ENCODE measurements at places on chromosomes 12 and 14.

- no peak for DNase-seq
Observed at GRCh38 chr14:53842938-53843337, 113.7 kb downstream of the BMP4 start.

GRCh38 chr12:1880153-1880845 lies 38.2 kb downstream of the CACNA2D4 start:
- DNase-seq, result no peak

DNA sequence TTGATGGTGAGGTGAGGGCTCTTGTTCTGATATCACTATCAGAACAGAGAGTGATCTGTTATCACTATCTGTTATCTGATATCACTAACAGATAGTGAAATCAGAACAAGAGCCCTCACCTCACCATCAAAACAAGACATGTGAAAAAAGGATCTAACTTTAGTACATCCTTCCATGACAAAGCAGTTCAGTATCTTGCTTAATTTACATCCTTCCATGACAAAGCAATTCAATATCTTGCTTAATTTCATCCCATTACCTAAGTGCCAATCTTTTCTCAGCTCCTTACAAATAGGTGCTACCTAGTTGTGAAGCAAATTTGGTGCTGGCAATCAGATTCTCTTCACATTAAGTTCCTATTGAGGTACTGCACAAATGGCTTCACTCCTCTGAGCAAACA lies 1865.6 kb upstream of the FLRT2 start:
- no peak for DNase-seq

GRCh38 chr14:37870170-37870569 lies 274.7 kb downstream of the TTC6 start:
- DNase-seq, result no peak

DNA sequence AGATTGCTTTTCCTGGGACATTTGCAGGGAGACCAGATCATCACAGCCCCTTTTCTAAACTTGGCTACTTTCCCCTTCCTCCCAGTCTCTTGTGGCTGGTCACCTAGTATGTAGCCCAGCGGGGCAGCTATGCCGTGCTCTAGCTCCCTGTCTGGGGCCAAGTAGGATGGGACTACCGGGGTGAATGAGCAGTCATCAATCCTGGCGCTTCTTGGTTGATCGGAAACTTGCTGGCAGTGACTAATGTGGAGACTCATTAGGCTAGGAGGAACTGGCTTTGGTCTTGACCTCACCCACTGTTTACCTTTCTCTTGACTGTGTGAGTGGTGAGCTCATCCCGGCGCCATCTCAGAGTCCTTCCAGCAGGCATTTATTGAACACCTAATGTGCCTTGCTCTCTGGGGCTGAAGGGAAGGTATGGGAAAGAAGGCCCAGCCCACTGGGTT lies 15.9 kb downstream of the PLEKHG3 start:
- peak; percentile 77 for DNase-seq

- DNase-seq, result no peak
Observed at GRCh38 chr12:51911788-51912711, 4.7 kb downstream of the ACVRL1 start.

DNA sequence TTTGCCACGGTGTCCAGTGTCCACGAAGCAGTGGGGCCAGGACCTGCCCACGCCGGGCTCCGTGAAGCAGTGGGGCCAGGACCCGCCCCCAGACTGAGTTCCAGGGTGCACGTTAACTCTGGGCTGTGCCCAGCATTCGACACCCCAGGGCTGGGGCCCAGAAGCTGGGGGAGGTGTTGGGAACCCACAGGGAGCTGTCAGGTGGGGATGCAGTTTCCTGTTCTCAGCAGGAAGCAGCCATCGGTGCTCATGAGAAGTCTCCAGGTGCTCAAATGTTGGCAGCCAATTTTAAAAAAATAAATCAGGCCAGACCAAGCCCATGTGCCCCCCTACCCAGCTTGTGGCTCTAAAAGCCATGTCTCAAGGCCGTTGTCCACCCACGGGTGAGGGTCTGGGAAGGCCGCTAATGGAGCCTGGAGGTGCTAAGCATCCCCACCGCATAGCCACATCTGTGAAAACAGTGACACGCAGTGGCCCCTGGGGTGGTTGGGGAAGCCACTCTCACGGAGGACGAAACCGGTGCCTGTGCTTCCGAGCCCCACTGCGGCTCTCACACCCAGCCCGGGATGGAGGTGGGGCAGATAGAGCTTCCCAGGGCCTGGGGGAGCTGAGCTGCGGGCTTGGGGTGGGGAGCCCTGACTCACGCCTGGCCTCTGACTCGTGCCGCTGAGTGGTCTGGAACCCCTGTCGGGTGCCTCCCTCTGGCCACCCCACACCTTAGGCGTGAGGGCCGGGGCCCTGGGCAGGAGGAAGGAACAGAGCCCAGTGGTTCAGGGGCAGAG lies 53.5 kb downstream of the FBRSL1 start:
- DNase-seq, result no peak

GRCh38 chr14:76876076-76876475 lies 49.9 kb downstream of the LRRC74A start:
- peak; percentile 26 for DNase-seq

DNA sequence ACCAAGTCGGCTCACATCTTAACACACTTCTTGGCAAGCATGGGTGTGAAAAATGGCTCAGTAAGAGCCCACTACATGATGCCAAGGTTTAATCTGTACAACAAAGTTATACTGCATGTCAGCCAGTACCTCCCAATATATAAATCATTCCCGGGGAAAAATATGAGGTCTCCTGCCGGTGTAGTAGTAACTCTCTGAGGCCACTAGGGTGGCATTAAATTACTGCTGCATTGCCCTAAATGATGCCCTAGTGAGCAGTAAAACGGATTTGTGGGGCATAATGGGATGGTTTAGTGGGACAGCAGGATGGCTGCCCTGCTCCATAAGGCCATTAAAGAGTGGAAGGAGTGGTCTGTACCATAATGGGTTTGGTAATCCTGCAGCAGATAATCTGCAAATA lies 267.7 kb downstream of the MED13L start:
- no peak for DNase-seq

DNA sequence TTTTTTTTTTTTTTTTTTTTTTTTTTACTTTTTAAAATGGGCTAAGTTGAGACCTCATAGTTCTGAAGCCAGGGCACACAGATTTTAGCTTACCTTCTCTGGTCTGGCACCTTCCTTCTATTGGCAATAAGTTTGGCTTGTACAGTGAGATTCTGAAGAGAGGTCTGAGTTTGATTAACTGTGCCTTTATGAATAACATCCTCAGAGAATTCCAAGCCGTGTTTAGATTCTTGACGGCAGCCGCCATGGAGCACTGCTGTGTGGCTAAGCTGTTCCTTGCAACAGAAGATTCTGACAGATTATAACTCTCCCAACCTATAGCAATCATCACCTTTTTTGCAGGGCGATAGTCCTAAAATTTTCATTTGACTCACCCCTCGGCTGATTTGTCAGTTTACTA lies 354.9 kb upstream of the FAR2 start:
- no peak for DNase-seq

DNA sequence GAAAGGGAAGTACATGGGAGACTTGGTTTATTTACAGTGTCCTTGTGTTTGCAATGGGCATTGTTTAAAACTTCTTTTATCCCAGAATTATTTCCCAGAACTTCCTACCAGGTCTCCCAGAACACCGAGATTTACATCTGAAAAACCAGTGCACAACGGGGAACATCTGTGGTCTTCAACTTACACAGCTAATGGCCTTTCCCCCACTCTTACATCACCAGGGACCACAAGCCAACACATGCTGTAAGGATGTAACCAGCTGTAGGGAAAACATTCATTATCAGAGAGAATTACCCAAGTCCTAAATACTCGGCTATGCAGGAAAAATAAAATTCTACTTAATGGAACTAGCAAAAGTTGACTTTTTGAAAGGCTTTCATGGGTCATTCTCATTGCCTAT lies 267.6 kb downstream of the DUSP6 start:
- DNase-seq, result no peak

DNA sequence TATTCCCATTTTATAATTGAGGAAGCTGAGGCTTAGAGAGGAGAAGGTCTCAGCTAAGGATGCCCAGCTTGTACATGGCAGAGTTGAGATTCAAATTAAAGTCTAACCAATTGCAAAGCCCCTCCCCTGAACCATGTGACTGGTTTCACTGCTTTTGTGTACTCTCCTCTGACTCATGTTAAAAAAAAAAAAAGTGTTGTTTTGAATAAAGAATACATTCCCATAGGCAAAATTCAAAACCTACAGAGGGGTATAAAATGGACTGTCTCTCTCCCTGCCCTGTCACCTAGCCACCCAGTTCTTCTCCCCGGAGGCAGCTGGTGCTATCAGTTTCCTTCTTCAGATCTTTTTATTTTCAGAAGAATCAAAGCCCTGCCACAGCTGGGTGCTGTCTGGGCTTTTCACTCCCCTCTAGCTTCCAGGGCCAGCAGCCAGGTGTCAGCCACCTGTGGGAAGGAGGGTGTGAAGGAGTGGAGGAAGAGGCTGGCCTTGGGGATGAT lies 5.4 kb downstream of the PSMD9 start:
- peak; percentile 65 for DNase-seq

- DNase-seq, result no peak
Observed at GRCh38 chr14:25626986-25627385, 577.0 kb upstream of the STXBP6 start.

- DNase-seq, result no peak
Observed at GRCh38 chr14:94387051-94388026, 1.1 kb downstream of the SERPINA1 start.

DNA sequence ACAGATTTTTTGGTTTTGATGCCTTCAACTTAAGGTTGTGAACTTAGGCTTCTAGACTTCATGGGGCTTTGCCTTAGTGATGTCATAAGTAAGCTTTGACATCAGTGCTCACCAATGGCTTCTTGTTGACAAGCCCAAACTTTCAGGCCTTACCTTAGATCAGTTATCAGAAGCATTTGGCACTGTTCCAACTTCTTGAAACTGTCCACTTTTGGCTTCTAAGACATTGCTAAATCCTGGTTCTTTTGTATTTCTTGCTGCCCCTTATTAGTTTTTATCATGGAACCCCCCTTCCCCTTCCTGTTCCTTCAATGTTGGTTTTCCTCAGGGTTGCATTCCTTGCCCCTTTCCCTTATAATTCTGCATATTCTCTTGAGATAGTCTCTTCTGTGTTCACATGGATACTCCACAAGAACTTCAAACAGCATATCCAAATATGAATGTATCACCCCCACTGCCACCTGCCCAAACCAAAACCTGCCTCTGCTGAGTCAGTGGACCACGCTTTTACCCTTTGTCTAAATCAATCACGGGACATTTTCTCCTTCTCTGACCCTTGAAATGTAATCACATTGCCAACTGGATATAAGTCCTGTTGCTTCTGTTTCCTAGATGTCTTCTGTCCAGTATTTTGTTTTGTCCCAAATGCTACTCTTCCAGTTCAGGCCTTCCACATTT lies 7.9 kb downstream of the PFKM start:
- no peak for DNase-seq

GRCh38 chr12:116420227-116420880 lies 138.8 kb upstream of the MAP1LC3B2 start:
- no peak for DNase-seq

DNA sequence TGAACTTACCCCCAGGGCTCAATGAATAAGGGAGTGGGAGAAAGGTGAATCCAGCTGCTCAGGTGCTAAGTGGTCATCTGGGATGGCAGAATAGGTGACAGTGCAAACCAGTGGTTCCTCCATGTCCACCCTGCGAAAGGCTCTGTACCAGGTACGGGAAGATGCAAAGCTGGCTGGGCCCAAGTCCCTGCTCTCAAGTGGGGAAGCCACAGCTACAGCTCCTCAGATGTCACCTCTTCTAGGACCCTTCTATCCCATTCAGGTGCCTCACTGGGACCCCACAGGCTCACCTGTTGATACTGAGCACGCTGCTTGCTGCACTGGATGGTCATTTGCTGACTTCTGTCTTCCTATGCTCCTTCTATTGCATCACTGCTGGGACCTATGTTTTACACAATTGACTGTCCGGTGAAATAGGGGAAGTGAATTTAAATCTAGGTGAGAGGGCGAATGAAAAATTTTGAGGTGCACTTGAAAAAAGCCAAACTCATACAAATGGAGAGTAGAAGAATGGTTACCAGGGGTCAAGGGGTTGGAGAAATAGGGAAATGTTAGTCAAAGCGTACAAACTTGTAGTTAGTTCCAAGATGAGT lies 20.3 kb upstream of the PPP4R4 start:
- DNase-seq, result no peak

- no peak for DNase-seq
Observed at GRCh38 chr12:27177706-27178105, 66.4 kb upstream of the STK38L start.

DNA sequence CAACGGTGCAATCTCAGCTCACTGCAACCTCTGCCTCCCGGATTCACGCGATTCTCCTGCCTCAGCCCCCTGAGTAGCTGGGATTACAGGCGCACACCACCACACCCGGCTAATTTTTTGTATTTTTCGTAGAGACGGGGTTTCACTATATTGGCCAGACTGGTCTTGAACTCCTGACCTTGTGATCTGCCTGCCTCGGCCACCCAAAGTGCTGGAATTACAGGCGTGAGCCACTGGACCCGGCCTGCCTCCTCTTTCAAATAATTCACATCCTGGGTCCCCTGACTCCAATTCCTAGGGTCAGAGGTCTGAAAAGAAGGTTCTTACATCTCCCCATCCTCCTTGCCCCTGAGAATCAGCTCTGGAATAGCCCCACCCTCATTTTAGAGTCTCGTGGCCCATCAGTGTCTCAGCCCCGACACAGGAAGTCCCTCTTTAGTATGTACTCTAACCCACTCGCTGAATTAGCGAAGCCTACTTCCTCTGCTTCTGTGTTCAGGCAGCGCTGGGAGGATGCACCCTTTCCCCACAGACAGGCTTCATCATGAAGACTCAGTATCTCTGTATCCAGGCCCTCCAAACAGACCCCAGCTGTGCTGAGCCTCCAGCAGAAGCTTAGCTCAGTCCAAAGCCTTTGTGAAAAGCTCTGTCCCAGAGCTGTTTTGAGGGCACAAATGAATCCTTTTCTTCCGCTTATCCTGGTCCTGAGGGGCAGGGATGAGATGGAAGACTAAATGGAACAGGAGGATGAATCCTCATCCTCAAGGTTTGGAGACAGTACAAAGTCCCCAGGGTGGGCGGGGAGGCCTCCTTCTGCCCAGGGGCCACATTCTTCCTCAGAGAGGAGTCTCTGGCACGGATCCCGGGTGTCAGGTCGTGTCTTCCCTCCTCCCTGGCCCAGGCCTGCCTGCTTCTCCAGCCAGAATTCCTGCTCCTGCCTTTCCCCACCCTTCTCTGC lies 3.5 kb downstream of the LPAR5 start:
- no peak for DNase-seq

DNA sequence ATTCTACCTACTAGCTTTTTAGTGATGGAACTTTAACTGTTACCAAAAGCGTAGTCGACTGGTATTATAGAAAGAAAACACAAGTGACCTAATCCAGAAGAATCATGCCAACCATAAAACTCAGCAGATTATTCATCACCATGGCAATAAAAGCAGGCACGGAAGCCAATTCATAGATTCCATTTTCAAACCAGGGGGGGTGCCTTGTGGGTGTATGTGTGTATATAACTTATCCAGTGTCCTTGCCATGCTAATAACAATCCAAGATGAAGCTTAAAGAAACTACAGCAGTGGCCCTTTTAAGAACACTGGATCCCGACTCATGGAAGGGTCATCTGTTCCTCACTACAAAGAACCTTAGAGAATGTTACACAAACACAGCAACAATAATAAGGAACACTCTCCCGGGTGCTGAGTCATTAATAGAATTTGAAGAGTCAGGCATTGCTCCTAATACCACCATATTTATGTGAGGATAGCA lies 61.0 kb downstream of the EPS8 start:
- no peak for DNase-seq
